ENCODE measurements at places on chromosomes 6 and 20. TPM values are rescaled to one million over a fixed set of nuclear protein-coding genes. Genes with fewer than 3 reads are reported as not detected.

- H3K27ac ChIP-seq: no peak overlapping the region
- H3K4me3 ChIP-seq: no peak overlapping the region
- peaks cover 26% of the 10 kb centered on the region for H3K4me1 ChIP-seq
- DNase-seq: no peak
- no peaks in the 10 kb centered on the region for H3K27me3 ChIP-seq
- H3K36me3 ChIP-seq: no peaks in the 10 kb centered on the region
Measured at GRCh38 chr20:48329031-48329615, 498.7 kb downstream of the PREX1 start.

DNA sequence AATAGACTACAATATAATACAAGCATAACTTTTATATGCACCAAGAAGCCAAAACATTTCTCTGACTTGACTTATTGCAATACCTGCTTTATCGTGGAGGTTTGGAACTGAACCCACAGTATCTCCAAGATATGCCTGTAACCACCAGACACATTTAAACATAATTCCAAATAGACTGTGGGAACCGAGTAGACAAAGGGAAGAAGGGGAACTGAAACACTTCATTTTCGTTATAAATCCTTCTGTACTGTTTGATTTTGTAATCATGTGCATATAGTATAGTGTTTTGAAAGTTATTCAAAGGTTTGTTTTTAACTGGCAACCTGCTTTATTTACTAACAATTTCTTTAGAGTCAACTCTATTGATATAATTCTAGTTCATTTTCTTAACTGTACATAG, 154.9 kb upstream of the BEND6 start:
- H3K27me3 ChIP-seq: no peaks in the 10 kb centered on the region
- no peak overlapping the region for H3K27ac ChIP-seq
- H3K4me1 ChIP-seq: peaks cover 29% of the 10 kb centered on the region

DNA sequence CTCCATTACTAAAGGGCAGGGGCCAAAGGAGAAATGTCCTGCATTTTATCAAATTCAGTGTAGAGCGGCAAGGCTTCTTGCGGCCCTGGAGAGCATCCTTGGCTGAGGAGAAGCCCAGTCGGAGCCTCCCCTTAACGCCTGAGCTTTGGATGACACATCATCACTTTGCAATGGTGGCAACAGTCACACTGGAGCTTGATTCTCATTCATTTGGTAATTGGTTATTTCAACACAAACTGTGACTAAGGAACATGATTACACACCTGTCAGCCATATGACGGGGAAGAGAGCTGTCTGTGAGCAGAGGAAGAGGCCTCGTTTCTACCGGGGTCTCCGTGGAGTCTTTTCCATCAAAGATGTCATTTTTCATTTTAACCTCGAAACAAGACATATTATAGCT, 81.4 kb downstream of the SOBP start:
- H3K4me3 ChIP-seq: no peak overlapping the region
- DNase-seq: no peak
- H3K36me3 ChIP-seq: no peaks in the 10 kb centered on the region
- no peaks in the 10 kb centered on the region for H3K4me1 ChIP-seq

GRCh38 chr6:136822046-136822375, 381 bp upstream of the PEX7 start:
- H3K27ac ChIP-seq: peak overlapping the region; percentile 64
- H3K36me3 ChIP-seq: 0 out of 2 replicates have a peak, but pooled peaks cover 2% of the 10 kb centered on the region
- H3K27me3 ChIP-seq: no peaks in the 10 kb centered on the region
- DNase-seq: no peak
- peak overlapping the region; percentile 73 for H3K4me3 ChIP-seq

- no peaks in the 10 kb centered on the region for H3K4me1 ChIP-seq
- H3K27me3 ChIP-seq: peaks cover 53% of the 10 kb centered on the region
- no peak overlapping the region for H3K4me3 ChIP-seq
- H3K36me3 ChIP-seq: no peaks in the 10 kb centered on the region
Measured at GRCh38 chr20:61912665-61913422, 152.8 kb downstream of the TAF4 start.

DNA sequence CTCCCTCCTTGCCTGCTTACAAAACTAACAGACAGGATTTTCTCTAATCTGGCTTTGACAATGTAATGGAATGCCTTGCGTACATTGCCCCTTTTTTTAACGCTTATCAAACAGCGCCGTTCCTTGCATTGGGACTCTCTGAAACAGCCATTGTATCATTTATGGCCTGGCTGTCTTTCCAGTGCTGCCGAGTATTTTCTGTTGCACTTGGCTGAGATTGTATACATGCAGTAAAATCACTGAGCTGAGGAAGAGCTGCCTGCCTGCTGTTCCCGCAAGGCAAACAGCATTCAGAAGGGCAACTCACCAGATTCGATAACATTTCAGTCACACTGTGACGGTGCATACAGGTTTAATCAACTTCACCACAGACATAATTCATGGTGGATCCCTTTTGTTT, 106.0 kb downstream of the SH3BGRL2 start:
- no peak overlapping the region for H3K27ac ChIP-seq
- H3K4me1 ChIP-seq: no peaks in the 10 kb centered on the region
- no peak overlapping the region for H3K4me3 ChIP-seq
- no peak for DNase-seq
- H3K27me3 ChIP-seq: no peaks in the 10 kb centered on the region
- H3K36me3 ChIP-seq: no peaks in the 10 kb centered on the region

DNA sequence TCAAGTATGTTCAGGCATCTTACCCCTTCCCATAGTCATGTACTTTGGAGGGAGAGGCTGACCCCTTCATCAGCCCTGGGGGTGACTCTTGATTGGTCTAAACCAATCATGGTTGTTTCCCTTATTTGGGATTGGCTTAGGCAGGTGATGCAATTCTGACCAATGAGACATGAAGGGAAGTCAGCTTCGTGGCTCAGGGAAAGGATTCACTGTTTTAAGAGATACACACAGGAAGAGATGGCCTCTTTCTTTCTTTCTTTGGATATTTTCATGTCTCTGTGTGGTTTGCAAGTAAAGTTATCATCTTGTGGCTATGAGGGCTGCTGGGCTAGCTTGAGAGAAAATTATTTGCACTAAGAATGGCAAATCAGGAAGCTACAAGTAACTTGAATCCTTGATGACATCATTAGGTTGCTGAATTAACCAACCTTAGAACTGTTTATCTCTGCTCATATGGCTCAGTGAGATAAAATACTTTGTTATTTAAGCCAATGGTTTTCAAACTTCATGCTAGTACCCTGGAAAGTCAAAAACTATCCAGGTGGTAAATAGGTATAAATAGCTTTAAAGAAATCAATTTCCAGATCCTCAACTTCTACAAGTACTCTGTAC, 144.2 kb upstream of the CENPW start:
- H3K4me3 ChIP-seq: no peak overlapping the region
- no peak overlapping the region for H3K27ac ChIP-seq
- no peaks in the 10 kb centered on the region for H3K27me3 ChIP-seq

DNA sequence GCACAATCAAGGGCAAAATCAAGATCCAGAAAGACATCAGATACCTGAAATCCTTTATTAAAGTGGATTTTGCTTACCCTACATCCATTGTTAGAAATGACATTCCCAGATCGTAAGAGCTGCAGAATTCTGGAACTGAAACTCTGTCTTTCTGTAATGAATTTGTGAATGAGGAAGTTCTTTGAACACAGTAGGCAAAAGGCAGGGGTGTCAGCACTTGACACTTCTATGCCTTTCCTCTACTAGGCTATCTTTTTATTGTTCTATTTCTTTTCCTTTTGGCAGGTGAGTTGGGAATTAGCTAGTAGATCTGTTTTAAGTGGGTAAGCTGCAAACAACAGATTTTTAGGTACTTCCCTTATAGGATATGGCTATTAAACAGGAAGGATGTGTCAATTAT, 126.3 kb downstream of the CARMIL1 start:
- no peak overlapping the region for H3K4me3 ChIP-seq
- H3K4me1 ChIP-seq: no peaks in the 10 kb centered on the region
- no peak for DNase-seq
- no peaks in the 10 kb centered on the region for H3K27me3 ChIP-seq
- no peak overlapping the region for H3K27ac ChIP-seq

- H3K4me1 ChIP-seq: no peaks in the 10 kb centered on the region
- H3K4me3 ChIP-seq: no peak overlapping the region
- no peak for DNase-seq
- H3K36me3 ChIP-seq: no peaks in the 10 kb centered on the region
Measured at GRCh38 chr6:96420294-96420693, 101.3 kb upstream of the UFL1 start.

- peaks cover 34% of the 10 kb centered on the region for H3K36me3 ChIP-seq
- DNase-seq: peak; percentile 68
- H3K27me3 ChIP-seq: no peaks in the 10 kb centered on the region
- no peak overlapping the region for H3K27ac ChIP-seq
- H3K4me1 ChIP-seq: peaks cover 39% of the 10 kb centered on the region
Measured at GRCh38 chr20:48679599-48679998, 148.2 kb downstream of the PREX1 start.

DNA sequence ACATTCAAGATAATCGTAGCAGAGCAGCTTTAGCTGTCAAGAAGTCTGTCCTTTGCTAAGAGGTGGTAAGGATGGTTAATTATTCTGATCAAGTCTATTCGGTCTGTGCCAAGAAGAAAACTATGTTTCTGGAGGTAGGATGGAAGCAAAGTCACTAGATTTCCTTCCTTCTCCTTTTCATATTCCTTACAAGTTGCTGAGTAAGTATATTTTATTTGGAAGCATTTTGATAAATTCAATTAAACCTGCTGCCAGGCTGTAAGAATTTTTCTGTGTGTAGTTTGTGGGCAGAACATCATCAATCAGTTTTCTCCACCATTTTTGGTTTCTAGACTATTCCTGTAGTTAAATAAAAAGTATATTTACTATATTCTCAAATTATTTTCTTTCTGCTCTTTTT, 311.3 kb downstream of the PRKN start:
- no peak for DNase-seq
- no peak overlapping the region for H3K27ac ChIP-seq
- no peak overlapping the region for H3K4me3 ChIP-seq
- peaks cover 11% of the 10 kb centered on the region for H3K27me3 ChIP-seq

GRCh38 chr6:71393471-71393870, 104.9 kb downstream of the OGFRL1 start:
- no peaks in the 10 kb centered on the region for H3K27me3 ChIP-seq
- no peaks in the 10 kb centered on the region for H3K36me3 ChIP-seq
- H3K27ac ChIP-seq: no peak overlapping the region
- H3K4me1 ChIP-seq: peaks cover 15% of the 10 kb centered on the region

GRCh38 chr6:17032590-17032987, 69.3 kb upstream of the STMND1 start:
- no peaks in the 10 kb centered on the region for H3K27me3 ChIP-seq
- H3K4me1 ChIP-seq: 0 out of 2 replicates have a peak, but pooled peaks cover 3% of the 10 kb centered on the region
- peak overlapping the region; percentile 36 for H3K4me3 ChIP-seq

DNA sequence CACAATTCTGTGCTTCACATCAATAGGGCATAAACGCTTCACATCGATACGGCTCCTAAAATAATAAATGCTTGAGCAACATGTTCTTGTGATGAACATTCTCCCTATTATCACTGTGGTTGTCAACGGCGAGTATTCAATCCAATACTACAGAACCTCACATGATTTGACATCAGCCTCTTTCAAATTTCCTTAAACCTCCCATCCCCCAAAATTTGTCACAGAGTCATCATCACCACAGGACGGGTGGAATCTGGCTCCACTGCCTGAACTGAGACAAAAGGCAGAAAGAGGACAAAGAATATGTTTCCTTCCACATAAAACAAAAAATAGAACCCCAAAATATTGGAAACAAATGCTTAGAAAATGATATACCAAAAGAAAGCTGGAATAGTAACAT, 7.3 kb downstream of the THEMIS start:
- DNase-seq: no peak
- no peak overlapping the region for H3K27ac ChIP-seq
- no peaks in the 10 kb centered on the region for H3K4me1 ChIP-seq
- H3K36me3 ChIP-seq: no peaks in the 10 kb centered on the region

DNA sequence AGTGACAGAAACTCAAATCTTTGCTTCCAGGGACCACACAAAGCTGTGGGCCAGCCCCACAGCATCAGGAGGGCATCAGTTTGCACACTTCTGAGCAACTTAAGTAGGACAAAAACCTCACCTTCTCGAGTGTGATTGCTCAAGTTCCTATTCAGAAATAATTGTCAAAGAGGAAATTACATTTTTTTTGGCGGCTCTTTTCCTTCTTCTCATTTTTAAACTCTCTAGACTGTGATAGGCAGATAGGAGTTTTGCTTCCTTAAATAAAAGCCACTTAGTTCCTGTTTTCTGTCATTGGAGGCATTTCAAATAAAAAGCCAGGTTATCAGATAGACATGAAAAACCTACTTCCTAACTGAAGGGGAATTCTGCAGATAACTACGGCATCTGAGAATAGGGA, 11.2 kb upstream of the TAGAP start:
- H3K4me1 ChIP-seq: no peaks in the 10 kb centered on the region
- no peak overlapping the region for H3K4me3 ChIP-seq
- no peak for DNase-seq
- H3K27me3 ChIP-seq: no peaks in the 10 kb centered on the region
- no peaks in the 10 kb centered on the region for H3K36me3 ChIP-seq

DNA sequence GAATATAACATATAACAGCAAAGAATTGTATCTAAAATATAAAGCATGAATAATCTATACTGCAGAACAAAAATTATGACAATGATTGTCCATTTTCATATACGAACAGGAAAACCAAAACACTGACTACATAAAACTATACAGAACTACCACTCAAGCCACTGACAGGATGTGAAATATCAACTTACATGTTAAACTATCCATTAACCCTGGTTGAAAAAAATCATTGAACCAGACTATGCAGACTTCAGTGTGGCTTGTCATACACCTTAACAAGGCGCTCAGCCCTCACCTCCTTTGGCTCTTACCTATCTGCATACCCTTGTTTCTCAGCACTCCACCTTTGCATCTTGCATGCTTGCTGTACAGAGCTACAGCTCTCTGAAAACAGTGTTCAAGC, 34.9 kb downstream of the ASCC3 start:
- H3K4me1 ChIP-seq: peaks cover 3% of the 10 kb centered on the region
- H3K27me3 ChIP-seq: no peaks in the 10 kb centered on the region
- DNase-seq: peak; percentile 11
- no peak overlapping the region for H3K4me3 ChIP-seq
- H3K27ac ChIP-seq: no peak overlapping the region
- H3K36me3 ChIP-seq: peaks cover 25% of the 10 kb centered on the region

DNA sequence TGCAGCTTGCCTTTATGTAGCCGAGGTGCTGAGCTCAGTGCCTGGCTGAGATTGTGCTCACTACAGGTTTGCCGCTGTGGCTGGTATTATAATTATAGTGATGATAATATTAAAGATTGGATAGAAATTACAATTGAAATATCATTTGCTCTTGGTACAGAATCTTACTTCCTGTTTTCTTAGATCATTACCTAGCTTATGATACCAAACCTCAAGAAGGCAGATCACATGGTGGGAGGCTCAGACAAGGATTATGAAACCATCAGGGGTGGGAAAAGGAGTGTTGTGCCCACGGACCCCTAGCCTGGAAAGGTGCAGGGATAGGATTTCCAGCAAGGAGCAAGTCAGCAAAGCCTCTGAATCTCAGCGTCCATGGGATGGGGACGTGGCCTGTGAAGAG, 70.6 kb downstream of the IGF2R start:
- no peaks in the 10 kb centered on the region for H3K4me1 ChIP-seq
- H3K36me3 ChIP-seq: peaks cover 87% of the 10 kb centered on the region
- no peak for DNase-seq
- H3K4me3 ChIP-seq: no peak overlapping the region

The CTAGE9 gene
- total RNA-seq: not detected

The GSTA1 gene
- not detected for total RNA-seq

The CNR1 gene
- total RNA-seq: 9.3 TPM

The UNC5CL gene
- 0.23 TPM for total RNA-seq

The PTCHD4 gene
- total RNA-seq: 0.28 TPM

The MYBL2 gene
- 191 TPM for total RNA-seq

The CHRNA4 gene
- total RNA-seq: not detected

The ELOVL4 gene
- total RNA-seq: 9.6 TPM

Measured in SJCRH30 (cell line).